ENCODE measurements at places on chromosomes 13 and 19.

- DNase-seq: no peak
These were observed 5.8 kb downstream of the CEBPG start for GRCh38 chr19:33379151-33379829.

DNA sequence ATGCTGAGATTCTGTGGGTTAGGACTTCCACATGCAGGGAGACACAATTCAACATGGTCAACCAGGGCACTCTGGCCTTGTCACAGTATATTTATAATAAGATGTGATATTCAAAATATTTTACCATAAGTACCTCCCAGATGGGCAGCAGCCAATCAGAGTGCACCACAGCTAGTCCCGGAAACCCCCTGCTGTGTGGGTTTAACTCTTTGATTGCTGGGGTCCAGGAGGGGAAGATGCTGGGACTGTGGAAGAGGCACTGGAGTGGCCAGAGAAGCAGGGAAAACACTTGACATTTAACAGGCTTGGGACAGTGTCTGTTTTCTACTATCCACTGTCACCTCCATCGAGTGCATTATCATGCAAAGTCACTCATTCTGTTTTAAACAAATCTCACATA lies 99.0 kb downstream of the MBNL2 start:
- no peak for DNase-seq

GRCh38 chr19:6464070-6464873 lies at the start of gene CRB3:
Gene CRB3 (plus strand): TSS chr19:6464271. CDS start chr19:6464702, 431 bp downstream.
- peak; percentile 88 for DNase-seq

GRCh38 chr13:71864986-71865873 lies 1.8 kb downstream of the DACH1 start:
- no peak for DNase-seq

DNA sequence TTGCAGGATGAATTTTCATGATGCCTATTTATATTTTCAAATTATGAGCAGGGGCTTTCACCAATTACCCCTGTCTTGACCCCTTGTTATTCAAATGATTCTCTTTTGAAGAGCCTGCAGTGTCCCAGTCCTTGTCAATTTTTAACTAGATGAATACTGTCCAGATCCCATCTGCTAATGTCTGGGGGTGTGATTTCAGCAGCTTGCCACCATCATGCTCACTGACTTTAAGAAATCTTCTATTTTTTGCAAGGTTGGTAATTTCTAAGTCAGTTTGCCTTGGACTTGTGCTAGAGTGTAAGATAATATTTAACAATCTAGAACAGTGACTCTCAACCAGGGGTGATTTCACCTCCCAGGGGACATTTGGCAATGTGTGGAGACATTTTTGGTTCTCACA lies 106.0 kb downstream of the CACNA1A start:
- no peak for DNase-seq

DNA sequence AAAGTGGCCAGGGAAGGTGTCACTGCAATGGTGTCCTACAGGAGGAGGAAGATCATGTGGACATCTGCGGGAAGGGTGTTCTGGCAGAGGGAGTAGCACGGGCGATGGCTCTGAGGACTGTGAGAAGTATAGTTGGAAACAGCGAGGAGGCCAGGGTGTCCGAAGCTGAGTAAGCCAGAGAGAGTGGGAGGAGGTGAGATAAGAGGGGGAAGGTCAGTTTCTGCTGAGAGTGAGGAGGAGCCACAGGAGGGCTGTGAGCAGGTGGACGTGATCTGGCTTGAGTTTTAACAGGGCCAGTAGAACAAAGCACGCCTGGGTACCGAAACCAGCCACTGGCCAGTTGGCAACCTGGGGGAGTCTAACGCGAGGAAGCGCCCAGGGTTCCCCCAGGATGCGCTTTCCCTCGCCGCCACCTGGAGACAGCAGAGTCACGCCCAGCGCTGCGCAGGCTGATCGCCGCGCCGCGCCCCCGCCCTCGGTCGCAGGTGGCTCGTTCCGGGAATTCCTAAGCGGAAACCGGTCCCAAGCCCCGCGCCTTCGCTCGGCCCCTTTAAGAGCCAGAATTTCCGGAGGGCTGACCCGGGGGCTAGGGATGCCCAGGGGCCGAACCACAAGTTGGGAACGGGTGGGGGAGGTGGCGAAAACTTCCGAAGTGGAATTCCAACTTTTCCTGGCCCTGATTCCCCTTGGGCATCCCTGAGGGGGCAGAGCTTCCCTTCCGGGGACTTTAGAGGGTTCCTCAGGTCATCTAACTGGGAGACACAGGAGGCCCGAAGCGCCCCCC lies 1.1 kb upstream of the LSR start:
- DNase-seq: peak; percentile 95

- DNase-seq: no peak
These were observed 40.3 kb upstream of the IPO5 start for GRCh38 chr13:97913206-97913605.

DNA sequence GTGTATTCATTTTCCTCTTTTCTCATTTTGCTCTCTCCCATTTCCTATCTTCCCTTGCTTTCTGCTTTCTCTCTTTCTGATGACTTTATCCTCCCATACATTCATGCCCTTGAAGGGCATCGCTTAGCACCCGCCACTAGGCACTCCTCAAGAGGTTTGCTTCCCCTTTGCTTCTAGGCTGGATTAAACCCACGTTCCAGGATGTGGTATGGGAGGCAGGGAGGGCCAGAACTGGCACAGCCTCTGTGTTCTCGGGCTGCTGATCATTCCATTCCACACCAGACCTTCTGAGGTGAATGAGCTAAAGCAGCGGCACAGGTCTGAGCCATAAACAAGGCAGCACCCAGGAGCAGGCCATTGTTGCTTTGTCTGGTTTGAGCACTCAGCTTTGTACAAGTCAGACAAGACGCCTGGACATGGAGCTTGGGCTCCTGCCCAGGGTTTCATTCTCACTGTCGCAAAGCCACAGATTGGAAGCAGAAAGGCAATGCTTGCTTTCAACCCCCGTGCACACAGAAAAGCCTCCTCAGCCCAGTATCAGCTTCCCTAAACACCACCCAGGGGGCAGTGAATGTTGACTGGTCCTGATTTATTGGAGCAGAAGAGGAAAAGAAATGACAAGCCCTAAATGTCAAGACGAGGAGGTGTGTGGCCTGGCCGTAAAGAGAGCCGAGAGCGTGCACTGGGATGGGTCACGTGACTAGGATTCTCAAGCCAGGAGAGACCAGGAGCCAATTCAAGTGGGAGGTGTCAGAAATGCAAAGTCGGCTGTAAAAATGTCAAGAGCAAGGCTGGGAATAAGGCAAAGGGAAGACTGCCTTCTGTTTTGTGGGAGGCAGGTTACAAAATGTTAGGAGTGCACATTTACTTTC lies 218.0 kb upstream of the SERP2 start:
- no peak for DNase-seq

DNA sequence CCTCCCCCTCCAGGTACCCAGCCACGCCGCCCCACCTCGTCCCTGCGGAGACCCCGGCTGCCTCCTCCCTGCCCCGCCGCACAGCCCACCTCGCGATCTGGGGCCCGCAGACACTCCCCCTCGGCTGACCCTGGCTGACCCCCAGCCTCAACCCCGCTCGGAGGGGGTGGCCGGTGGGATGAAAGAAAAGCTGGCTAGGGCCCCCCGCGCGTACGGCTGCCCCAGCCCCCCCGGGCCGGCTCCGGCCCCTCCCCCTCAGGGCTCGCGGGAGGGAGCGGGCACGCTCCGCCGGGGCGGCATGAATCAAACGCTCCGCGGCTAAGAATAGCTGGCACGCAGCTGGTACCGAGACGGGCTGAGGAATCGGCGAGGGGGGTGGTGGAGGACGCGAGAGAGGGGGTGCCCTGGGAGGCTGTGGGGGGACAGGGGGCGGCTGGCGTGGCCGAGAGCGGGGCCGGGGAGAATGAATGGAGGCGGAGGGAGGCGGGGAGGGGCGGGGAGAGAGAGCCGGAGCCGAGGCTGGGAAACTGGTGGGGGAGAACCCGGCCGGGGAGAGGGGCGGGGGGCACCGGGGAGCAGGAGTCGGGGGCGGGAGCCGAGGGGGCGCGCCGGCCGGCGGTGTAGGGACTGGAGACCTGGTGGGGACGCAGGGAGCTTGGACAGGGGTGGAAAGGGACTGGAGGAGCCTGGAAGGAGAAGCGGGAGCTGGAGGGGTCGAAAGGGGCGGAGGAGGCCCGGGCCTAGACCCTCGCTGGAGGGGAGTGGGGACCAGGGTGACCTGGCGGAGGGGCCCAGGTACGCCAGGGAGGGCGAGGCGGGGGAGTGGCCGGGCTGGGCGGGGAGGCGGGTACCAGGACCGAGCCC lies 1.1 kb downstream of the SHANK1 start:
- DNase-seq: no peak

DNA sequence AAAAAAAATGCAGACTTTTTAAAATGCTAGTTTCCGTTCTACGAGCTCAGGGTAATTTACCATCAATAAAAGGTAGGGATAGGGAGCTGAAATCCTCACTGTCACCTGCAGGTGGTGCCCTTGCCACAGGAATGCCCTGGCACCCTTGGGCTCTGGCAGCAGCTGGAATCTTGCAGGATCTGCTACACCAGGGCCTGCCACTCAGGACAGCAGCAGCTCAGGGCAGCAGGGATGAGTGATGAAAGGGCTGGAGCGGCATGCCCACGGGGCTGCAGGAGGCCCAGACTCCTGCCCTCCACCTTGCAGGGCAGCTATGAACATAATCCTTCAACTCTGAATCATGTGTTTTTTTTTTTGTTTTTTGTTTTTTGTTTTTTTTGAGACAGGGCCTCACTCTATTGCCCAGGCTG lies 54.0 kb downstream of the GNG7 start:
- peak; percentile 76 for DNase-seq

DNA sequence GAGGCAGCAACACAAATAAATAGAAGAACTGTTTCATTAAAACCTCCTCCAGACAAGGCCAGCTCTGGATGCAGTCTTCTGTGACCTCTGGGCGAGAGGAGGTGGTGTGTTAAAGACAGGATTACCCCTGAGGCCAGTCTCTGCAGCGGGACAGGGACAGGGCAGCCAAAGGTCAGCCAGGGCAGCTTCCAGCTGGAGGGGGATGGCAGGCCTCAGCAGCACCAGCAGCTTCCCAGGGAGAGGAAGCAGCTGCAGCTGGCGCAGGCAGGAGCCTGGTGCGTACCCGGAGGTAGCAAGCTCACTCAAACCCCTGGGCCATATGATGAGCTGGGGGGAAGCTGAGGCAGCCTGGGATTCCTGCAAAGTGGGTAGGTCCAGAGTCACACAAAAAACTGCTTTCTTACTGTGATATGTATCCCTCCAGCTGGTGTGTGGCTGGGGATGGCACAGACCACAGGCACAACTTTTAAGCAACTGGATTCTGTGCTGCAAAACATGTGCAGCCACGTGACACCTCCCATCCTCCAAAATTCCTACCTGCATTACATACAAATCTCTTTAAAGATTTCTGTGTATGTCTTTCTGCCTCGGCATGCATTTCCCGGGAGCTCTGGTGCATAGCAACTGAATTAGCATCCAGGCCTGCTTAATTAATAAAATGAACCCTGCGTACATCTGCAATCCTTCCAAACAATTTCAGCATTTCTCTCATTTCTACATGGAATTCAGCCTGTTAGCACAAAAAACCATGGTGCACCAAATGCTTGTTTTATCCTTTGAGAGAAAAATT lies 238.3 kb upstream of the MAB21L1 start:
- DNase-seq: no peak

DNA sequence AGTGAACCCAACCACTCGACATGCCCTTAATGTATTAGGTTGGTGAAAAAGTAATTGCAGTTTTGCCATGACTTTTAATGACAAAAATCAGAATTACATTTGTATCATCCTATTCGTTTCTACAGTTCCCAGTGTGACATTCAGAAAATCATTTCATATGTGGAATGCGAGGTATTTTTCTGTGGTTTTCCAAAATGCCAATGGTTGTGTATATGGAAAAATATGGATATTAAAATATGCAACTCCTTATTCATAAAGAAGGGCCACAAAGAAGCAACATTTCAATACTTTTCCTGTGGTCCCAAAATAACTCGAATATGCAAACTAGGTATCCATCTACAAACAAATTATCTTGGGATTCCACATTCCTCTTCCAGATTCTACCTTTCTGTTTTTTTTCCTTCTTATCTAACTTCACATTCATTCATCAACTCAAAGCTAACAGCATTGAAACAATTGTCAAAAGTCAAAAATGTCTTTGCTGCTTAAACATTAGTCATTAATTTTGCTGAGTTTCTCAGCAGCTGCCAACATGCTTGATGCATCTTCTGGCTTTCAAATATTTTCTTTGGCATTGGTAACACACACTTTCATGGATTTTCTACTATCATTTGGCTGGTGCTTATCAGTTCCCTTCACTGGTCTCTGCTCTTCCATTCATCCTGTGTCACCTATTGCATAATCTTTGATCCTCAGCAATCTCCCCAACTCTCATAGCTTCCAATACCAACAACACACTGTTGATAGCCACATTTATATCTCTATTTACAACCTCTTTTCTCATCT lies 1445.4 kb downstream of the EFNB2 start:
- DNase-seq: no peak

DNA sequence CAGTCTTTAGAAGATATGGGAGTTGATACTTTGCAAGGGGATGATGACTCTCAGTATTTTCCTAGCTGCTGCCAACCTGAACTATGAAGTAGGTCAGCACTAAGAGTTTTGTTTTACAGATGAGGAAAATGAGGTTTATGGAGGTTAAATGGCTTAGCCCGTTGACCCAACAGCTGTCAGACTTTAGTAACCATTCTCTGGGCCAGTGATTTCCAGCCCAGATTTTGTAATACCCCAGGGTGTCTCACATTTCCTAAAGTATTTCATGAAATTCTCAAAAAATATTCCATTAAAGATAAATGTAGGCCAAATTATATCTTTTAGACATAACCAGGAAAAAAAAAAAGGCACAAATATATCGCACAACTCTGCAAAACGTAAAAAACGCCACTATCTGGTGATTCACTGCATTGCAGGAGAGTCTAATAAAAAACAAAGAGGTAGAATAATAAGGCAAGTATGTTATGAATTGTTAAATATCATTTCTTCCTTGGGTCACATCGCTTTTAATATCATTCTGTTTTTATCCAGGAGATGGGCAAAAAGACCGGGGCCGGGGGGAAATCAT lies 112.5 kb downstream of the DACH1 start:
- no peak for DNase-seq

DNA sequence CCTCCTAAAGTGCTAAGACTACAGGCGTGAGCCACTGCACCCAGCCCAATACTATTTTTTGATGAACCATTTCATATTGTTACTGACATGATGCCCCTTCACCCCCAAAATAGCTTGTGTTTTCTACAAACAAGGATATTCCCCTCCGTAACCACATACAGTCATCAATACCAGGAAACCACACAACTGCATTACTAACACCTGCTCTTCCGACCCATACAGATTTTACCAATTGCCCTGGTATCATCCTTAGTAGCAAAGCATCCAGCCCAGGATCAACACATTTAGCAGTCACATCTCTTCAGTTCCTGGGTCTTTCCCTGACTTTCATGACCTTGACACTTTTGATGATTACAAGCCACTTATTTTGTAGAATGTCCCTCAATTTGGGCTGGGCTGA lies 33.6 kb downstream of the KCTD15 start:
- no peak for DNase-seq

GRCh38 chr13:45109102-45109720 lies 11.1 kb upstream of the GTF2F2 start:
- DNase-seq: no peak

Data from LoVo (cell line).